ENCODE measurements at places on chromosomes 5 and 9.

DNA sequence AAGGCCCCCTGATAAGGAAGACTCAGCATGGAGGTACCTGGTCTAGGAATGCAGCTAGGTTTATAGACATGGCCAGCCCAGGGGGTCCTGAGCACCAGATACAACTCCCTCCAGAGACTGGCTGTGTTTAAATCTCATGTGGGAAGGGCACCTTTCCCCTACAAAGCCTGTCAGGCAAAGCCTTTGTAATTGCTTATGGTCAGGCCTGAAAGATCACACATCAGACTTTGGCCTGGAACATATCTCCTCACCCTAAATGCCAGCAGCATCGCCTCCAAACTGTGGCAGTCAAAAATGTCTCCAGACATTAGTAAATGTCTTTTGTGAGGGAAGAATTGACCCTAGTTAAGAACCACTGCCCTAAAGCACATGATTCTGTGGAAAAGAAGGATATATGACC, 51.6 kb upstream of the MACIR start:
- DNase-seq: no peak

GRCh38 chr9:7974335-7974960, 174.9 kb upstream of the DMAC1 start:
- no peak for DNase-seq

DNA sequence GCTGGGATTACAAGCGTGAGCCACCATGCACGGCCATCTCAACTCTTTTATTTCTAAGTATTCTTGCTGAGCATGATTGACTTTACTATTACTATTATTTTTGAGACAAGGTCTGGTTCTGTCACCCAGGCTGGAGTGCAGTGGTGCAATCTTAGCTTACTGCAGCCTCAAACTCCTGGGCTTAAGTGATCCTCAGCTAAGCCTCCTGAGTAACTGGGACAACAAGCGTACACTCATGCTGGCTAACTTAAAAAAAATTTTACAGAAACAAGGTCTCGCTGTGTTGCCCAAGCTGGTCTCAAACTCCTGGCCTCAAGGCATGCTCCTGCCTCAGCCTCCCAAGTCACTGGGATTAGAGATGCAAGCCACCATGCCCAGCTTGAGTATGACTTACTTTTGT, 443.7 kb downstream of the ARHGEF28 start:
- DNase-seq: no peak

DNA sequence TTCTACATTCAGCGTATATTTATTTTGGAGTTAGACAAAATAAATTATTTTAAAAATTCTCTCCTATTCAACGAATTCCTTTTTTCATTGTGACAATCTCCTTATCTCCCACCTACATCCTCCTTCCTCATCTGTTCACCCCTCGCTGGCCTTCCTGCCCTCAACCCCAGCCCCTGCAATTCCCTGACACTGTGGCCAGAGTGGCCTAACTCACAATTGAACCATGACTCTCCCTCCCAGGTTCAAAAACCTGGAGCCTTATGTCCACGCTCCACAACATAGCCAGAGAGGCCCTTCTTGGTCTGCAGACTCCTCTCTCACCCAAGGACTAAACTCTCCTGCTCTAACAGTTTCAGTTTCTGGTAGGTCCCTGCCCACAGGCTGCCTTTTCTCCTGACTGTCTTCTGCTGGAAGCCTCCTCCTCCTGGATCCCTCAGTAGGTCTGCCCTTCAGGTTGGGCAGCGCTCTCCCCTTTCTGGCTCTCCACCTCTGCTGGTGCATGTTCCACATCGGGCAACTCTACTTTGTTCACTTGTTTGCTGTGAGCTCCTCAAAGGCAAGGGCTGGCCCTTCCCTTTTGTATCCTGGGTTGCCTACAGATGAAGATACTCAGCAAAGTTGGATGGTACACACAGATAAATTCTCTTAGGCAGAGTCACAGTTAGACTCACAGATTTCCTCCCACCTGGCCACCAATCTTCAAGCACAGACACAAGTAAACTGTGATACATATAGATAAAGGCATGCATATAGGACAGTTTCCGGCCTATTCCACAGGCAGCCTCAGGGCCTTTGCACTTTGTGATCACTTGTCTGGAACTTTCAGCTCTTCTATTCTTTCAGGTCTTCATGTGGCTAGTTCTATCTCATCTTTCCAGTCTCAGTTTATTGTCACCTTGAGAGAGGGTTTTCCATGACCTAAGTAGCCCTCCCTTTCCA, 19.8 kb upstream of the MYORG start:
- no peak for DNase-seq
